ENCODE measurements at places on chromosomes 13 and 19.

GRCh38 chr13:94192431-94192975 is 287.0 kb downstream of the DCT start:
- peak; percentile 7 for DNase-seq

GRCh38 chr13:97191615-97192014 is 30.5 kb upstream of the MBNL2 start:
- DNase-seq, result no peak

DNA sequence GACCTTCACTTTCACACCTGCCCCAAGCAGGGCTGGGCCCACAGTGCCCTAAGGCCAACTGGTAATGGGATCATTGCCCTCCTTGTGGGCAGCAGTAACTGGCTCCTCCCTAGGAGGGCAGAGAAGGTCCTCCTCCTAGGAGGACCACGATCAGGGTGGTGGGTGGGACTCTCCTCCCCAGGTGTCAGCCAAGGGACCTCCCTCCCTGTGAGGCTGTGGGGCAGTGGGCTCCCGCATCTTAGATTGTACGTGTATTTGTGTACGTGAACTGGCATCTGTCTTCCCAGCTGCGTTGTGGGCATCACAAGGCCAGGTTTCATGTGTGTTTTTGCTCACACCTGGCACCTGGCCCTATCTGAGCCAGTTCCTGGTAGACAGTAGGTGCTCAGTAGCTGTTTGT is 111.8 kb downstream of the SOX1 start:
- DNase-seq, result no peak

DNA sequence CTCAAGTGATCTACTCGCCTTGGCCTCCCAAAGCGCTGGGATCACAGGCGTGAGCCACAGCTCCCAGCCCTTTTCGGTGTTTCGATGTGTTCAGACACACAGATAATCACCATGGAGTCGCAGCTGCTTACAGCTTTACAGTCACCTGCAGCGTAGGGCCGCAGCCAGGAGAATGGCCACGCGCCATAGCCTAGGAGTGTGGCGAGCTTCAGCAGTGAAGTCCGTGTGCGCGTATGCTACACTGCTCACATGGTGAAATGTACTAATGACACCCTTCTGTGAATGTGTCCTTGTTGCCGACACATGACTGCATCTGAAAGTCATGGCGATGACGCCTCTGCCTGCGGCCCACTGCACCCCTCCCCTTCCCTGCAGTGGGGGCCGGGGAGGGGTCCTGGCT is 23.6 kb downstream of the AP3D1 start:
- DNase-seq, result no peak

GRCh38 chr19:34804115-34804514 is 31.1 kb upstream of the ZNF599 start:
- DNase-seq, result no peak

DNA sequence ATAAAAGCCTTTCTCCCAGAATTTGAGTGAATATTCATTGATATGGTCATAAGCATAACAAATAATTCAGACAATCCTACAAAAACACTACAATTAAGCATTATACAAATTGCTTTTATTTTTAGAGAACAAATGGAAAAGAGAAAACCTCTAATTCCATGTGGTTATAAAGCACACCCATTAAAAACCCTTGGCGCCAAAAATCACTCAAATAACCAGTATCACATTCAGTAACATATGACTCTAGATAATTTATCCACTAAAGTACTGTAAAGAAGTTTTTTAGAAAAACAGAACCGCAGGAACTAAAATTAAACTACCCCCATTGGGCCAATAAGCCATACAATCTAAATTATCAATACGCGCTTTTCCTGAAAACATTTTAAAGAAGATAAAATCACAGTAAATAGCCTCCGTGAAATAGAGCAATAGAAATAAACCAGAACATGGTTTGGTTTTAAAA is 569 bp downstream of the LCP1 start:
- no peak for DNase-seq

DNA sequence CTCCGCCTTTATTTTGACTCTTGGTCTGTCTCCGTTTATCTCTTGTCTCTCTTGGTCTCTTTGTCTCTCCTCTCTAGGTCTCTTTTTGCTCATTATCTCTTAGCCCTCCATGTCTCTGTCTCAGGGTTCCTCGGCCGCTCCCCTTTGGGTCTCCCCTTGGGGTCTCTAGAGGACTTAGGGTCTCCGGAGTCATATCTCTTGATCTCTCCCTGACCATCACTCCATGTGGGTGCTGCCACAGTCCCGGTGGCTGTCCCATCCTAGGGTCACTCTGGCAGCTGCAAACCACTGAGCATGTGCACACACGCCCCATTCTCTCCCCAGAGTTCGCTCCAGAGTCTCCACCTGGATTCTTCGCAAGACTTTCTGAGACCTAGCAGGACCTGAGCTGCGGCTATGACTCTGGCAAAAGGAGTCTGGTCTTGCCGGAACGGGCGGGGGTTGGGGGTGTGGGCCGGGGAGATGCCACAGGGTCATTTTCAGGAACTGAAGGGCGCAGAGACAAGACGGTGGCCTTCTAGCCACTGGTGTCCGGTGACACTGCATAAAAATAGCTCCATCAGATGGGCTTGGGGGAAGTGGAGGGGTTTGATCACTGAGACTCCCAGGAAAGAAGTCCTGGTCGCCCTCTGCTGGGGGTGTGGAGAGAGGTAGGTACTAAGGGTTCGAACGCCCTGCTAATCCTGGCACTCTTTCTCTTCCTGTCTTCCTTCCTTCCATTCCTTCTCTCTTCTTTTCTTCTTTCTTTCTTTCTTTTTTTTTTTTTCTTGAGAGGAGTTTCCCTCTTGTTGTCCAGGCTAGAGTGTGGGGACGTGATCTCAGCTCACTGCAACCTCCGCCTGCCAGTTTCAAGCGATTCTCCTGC is 1.2 kb upstream of the KCNA7 start:
- DNase-seq, result peak; percentile 28

- no peak for DNase-seq
Measured at GRCh38 chr13:113049521-113049941, 56.1 kb upstream of the F7 start.

GRCh38 chr19:823565-824121 is 1.9 kb upstream of the PLPPR3 start:
- no peak for DNase-seq

DNA sequence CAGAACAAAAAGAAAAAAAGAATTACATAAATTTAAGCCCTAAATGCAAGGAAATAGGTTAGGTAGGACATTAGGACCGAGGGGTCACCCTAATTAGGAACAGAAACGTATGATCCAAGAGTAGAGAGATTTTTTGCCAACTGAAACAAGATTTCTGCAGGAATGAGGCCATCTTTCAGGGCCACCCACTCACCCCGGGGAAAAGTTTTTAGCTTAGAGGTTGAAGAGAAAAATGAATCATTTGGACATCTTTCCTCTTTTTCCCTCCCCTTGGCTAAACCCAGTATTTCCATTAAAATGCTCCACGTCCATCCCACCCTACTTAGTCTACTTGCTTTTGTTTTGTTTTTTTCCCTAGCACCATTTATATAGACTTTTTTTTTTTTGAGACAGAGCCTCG is 10.6 kb upstream of the PNMA8A start:
- DNase-seq, result no peak

- DNase-seq, result no peak
Measured at GRCh38 chr13:91162180-91162579, 185.3 kb upstream of the MIR17HG start.

DNA sequence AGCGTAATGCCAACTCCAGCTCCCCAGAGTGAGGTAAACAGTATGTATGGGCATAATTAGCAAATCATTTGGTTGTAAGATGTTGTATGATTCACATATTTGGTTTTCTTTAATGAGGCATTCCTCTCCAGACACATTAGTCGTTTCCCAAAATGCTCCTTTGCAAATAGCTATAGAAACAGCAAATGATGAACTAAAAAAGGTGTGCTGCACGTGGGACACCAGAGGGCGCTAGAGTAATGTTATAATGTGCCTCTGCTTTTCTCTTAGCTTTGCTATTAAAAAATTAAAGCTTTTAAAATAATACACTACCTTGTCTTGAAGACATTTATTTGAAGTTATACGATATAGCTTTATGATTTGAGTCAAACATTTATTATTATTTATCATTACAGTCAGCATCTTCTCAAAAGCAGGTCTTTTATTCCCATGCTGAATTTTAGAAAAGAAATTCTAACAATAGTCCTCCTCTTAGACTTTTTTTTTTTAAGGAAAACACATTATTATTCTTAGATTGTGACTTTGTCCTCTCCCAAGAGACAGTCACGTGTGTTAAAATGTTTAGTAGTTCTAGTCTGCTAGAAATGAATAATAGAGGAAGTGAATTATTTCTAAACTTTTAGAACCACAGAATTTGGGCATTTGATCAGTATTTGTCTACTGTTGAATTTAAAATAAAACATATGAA is 121.6 kb upstream of the FRY start:
- no peak for DNase-seq

- DNase-seq, result no peak
Measured at GRCh38 chr13:111328574-111329410, 8.3 kb downstream of the TEX29 start.

- DNase-seq, result no peak
Measured at GRCh38 chr13:87358319-87358718, 312.9 kb upstream of the SLITRK5 start.

- peak; percentile 97 for DNase-seq
Measured at GRCh38 chr19:45423589-45424190, at the start of gene ERCC1. TSS of gene ERCC1 (minus strand) at chr19:45423917. CDS start at chr19:45423374, 543 bp downstream.

- DNase-seq, result no peak
Measured at GRCh38 chr19:48186015-48186414, 15.5 kb downstream of the ZSWIM9 start.

DNA sequence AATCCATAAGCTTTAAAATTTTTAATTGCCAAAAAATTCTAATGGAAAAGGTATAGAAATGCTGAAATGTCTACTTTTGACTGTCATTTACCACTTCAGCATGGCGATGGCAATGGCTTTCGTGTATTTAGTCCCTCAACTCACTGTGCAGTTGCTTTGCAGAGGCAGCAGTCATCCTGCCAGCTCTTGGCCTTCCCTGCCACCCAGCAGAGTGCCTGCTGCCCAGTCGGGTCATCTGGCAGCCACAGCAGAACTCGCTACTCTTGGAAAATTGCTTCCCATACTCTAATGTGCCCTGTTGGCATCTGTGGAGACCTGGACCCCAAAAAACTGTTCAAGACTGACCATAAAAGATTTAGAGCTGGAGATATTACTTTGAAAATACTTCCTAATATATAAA is 383.2 kb downstream of the UQCRFS1 start:
- DNase-seq, result no peak

DNA sequence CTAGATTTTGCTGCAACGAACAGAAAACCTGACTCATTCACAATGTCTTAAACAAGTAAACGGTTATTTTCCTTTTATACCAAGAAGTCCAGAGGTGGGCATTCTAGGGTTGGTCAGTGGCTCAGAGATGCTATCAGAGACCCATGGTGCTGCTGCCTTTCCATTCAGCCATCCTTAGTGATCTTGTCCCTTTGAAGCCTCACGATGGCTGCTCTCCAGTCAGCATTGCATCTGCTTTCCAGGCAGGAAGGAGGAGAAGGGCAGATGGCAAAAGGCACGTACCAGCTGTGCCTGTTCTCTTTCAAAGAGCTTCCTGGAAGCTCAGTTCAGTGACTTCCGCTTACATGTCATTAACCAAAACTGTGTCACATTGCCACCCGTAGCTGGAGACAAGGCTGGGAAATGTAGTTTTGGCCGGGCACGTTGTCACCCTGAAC is 30.1 kb downstream of the WDFY2 start:
- no peak for DNase-seq

GRCh38 chr13:74102691-74103090 is 31.5 kb downstream of the KLF12 start:
- no peak for DNase-seq

DNA sequence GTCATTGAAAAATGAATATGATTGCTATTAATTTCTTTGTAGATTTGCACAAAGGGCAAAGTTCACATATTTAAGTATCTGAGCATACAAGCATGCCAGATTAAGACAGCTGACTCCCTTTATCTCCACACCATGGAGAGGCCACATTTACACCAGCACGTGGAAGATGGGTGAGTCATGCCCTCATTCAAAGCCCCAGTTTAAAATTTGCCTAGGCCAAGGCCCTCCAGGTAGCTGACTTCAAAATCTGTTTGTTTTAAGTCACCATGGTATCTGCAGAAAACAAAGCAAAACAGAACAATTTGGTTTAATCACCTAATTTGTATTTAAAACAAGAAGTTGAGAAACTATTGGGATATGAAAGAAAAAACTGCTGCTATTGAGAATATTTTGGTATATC is 109.2 kb downstream of the ESD start:
- DNase-seq, result no peak

DNA sequence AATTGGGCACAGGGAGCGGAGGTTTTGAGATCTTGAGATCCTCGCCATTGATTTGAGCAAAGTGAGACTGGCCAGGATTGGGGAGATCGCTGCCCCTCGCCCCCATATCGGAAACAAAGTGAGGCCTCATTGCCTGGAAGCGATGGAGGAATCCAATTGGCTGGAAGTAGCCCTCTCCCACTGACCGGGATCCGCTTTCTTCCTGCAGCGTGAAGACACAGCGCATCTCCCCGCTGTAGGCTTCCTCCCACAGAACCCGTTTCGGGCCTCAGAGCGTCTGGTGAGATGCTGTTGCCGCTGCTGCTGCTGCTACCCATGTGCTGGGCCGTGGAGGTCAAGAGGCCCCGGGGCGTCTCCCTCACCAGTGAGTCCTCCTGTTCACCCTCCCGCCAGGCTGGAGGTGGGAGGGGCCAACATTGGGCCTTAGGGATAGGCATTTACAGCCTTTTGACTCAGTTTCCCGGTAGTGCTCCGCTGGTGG is 438 bp downstream of the PRKCSH start:
- no peak for DNase-seq

GRCh38 chr13:113968463-113969310 is 5.2 kb downstream of the C13orf46 start:
- DNase-seq, result no peak

GRCh38 chr13:83281654-83282053 is 600.6 kb downstream of the SLITRK1 start:
- no peak for DNase-seq

DNA sequence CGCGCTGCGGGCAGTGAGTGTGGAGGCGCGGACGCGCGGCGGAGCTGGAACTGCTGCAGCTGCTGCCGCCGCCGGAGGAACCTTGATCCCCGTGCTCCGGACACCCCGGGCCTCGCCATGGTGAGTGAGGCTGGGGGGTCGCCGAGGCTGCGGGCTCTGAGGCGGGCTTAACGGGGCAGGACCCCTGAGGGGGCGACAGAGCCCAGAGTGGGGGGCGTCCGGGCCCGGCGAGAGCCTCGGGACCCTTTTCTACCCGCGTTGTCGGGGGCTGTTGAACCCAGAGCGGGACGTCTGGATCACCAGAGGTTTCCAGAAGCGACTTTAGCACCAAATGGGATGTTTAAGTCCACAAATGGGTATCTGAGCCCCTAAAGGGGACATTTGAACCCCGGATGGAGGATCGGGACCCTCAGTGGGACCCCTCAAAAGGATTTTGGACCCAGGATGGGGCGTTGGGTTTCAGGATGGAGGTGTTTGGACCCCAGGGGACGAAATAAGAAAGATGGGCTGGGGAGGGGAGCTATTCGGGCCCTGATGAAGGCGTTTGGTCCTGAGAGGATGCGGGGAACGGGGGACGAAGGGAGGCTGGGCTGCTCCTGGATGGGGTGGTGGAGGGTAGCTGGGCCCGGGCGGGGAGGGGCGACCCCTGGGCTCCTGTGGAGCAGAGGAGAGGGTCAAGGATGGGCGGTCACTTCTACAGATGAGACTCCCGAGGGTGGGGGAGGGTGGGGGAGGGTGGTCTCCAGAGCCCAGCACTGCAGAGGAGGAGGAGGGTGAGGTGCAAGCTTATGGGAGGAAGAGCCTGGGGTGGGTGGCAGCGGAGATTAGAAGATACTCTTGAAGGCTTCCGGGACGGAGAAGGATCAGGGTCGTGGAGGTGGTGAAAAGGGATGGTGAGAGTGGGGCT is at the start of gene CALM3:
Gene CALM3 (plus strand): TSS at position 13 of the 907 bp plus-strand sequence. CDS start 105 bp downstream, at position 118.
- peak; percentile 35 for DNase-seq

- DNase-seq, result no peak
Measured at GRCh38 chr13:47835470-47836228, 165.4 kb downstream of the SUCLA2 start.
